ENCODE measurements at places on chromosomes 7 and 10. TPM values are rescaled to one million over a fixed set of nuclear protein-coding genes. Genes with fewer than 3 reads are reported as not detected.

EPHA1 gene
- total RNA-seq = 87.5 TPM

HACD1 gene
- 17.8 TPM for total RNA-seq

ASZ1 gene
- not detected for total RNA-seq

CSTF2T gene
- 8.0 TPM for total RNA-seq

DIP2C gene
- total RNA-seq = 4.2 TPM

ABCC2 gene
- 0.28 TPM for total RNA-seq

TUBB8 gene
- total RNA-seq = not detected

NRP1 gene
- total RNA-seq = 34.3 TPM

RHOBTB1 gene
- 4.8 TPM for total RNA-seq

IKZF1 gene
- total RNA-seq = not detected

CYP26A1 gene
- not detected for total RNA-seq

HOXA3 gene
- not detected for total RNA-seq

ST8SIA6 gene
- total RNA-seq = not detected

MMD2 gene
- not detected for total RNA-seq

DPP6 gene
- not detected for total RNA-seq

PRSS1 gene
- total RNA-seq = not detected

FAM13C gene
- total RNA-seq = not detected

UNCX gene
- total RNA-seq = not detected

OR2A12 gene
- not detected for total RNA-seq

CALD1 gene
- total RNA-seq = 94.7 TPM

HELLS gene
- 44.2 TPM for total RNA-seq

PNPLA8 gene
- total RNA-seq = 15.0 TPM

AEBP1 gene
- total RNA-seq = 1.6 TPM

CYP26C1 gene
- not detected for total RNA-seq

CUL2 gene
- 17.7 TPM for total RNA-seq

KCNMA1 gene
- total RNA-seq = 8.2 TPM

ANKRD61 gene
- not detected for total RNA-seq

KLF14 gene
- total RNA-seq = not detected

TUBAL3 gene
- 0.35 TPM for total RNA-seq

GPR146 gene
- total RNA-seq = 0.14 TPM

SUN3 gene
- not detected for total RNA-seq

OR9A2 gene
- not detected for total RNA-seq

C10orf62 gene
- not detected for total RNA-seq

RGS10 gene
- total RNA-seq = 71.5 TPM

DDC gene
- not detected for total RNA-seq

TMEM229A gene
- total RNA-seq = not detected

Measured in airway epithelial cell (primary cell).